Cardiac muscle cell (in vitro differentiated cells and primary cell): ENCODE measurements at places on chromosomes 12 and 14. TPM values are rescaled to one million over a fixed set of nuclear protein-coding genes. Genes with fewer than 3 reads are reported as not detected.

DNA sequence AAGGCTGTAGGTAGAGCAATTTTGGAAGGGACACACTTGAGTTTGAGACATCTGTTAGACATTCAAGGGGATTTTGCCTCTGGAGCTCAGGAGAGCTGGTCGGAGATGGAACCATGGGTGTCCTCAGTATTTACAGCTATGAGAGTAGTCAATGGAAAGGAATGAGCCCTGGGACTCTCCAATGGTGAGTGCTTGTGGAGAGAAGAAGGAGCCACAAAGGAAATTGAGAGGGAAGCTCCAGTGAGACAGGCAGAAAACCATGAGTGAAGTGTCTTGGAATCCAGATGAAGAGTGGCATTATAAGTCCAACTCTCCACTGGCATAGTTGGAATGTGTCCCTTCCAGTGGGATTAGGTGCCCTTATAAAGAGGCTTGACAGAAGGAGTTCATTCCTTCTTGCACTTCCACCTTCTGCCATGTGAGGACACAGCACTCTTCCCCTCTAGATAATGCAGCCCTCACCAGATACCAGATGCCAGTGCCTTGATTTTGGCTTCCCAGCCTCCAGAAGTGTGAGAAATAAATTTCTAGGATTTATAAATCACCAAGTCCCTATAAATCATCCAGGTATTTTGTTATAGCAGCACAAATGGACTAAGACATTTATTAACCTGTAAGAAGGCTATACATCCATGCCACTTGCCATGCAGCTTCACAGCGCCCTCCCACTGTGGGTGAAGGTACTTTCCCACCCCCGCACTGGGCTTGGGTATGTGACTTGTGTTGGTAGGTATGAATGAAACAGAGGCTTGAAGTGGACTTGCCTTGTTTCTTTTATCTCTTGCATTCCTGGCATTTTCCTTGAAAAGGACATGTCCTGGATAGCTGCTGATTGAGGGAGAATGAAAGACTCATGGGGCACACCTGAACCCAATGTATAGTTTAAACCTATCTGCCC lies 27.3 kb downstream of the LLPH start:
- H3K4me1 ChIP-seq, result no peaks in the 10 kb centered on the region
- no peaks in the 10 kb centered on the region for H3K36me3 ChIP-seq
- no peak overlapping the region for H3K4me3 ChIP-seq
- DNase-seq, result no peak
- no peak overlapping the region for H3K27ac ChIP-seq

DNA sequence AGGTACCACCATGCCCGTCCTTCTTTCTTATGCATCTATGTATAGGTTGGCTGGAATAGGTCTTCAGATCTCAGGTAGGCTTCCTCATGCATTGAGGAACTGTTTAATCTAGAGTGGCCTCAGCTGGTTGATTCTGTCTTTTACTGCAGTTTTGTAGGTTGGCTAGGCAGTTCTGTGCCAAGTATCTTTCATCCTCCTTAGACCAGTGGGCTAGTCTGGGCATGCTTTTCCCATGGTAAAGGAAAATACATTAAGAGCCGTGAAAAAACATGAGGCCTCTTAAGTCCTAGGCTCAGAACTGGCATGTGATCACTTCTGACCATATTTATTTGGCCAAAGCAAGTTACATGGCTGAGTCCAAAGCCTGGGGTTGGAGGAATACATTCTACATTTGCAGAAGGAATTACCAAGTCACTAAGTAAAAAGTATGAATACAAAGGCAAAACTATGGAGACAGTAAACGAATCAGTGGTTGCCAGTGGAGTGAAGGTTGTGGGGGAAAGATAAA lies 137.3 kb downstream of the WIF1 start:
- no peaks in the 10 kb centered on the region for H3K27me3 ChIP-seq
- H3K36me3 ChIP-seq, result no peaks in the 10 kb centered on the region
- no peak overlapping the region for H3K4me3 ChIP-seq
- H3K4me1 ChIP-seq, result no peaks in the 10 kb centered on the region

DNA sequence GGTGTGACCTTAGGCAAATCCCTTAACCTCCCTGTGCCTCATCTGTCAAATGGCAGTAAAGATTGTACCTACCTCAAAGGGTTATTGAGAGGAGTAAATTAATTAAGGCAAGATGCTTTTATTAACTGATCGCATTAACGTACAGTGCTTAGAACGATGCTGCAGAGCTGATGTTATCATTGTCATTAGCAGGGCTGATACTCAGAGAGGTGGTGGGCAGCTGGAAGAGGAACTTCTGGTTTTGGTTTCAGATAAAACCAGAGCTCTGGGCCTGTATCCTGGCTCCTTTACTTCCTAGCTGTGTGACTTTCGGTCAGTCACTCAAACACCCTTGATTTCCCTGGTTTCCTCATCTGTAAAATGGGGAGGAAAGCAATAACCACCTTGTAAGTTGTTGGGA lies 55.1 kb downstream of the CALM1 start:
- no peaks in the 10 kb centered on the region for H3K36me3 ChIP-seq
- H3K27ac ChIP-seq, result no peak overlapping the region
- H3K4me1 ChIP-seq, result no peaks in the 10 kb centered on the region
- no peaks in the 10 kb centered on the region for H3K27me3 ChIP-seq
- DNase-seq, result no peak

The GUCY2C gene
- 0.05 and 0.07 TPM in 2 replicates for polyA plus RNA-seq

DNA sequence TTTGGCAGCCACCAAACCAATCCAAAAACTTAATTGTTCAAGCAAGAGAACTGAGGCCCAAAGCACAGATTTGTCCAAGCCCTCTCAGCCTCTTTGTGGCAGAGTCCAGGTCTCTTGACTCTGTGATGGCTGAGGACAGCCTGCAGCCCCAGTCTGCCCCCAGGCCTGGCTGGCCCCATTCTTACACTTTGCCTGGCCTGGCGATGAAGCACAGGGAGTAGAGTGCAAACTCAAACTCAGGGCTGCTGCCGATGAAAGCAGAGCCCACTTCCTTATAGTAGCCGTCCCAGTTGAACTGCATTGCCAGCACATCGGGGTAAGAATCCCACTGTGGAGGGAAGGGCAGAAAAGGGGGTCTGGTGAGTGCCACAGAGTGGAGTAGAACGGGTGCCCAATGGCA lies 5.6 kb upstream of the RPAP3 start:
- no peaks in the 10 kb centered on the region for H3K27me3 ChIP-seq
- H3K27ac ChIP-seq, result no peak overlapping the region
- H3K4me1 ChIP-seq, result peaks cover 11% of the 10 kb centered on the region
- DNase-seq, result no peak
- H3K36me3 ChIP-seq, result no peaks in the 10 kb centered on the region

The SLC38A2 gene
- polyA plus RNA-seq, result 78.3 and 101 TPM in 2 replicates

DNA sequence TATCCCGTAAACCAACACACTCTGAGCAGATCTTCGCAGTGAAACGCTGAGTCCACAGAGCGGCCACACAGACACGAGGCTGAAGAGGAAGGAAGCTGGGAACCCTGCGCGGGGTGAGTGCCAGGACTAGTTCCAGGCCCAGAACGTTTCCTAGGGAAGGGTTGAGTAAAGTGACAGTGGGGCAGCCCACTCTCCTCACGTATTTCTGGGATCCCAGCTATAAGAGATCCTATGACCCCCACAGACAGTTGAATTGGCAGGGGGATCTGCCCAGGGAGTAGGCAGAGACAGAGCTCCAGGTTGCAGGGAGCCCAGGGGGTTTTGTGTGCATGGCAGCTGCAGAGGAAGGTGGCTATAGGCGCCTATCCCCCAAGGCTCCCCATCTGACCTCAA lies 51.1 kb downstream of the GTF2A1 start:
- peak overlapping the region; percentile 95 for H3K27ac ChIP-seq
- H3K4me3 ChIP-seq, result peak overlapping the region; percentile 40
- peaks cover 8% of the 10 kb centered on the region for H3K4me1 ChIP-seq
- no peaks in the 10 kb centered on the region for H3K27me3 ChIP-seq
- DNase-seq, result peak; percentile 3
- no peaks in the 10 kb centered on the region for H3K36me3 ChIP-seq

DNA sequence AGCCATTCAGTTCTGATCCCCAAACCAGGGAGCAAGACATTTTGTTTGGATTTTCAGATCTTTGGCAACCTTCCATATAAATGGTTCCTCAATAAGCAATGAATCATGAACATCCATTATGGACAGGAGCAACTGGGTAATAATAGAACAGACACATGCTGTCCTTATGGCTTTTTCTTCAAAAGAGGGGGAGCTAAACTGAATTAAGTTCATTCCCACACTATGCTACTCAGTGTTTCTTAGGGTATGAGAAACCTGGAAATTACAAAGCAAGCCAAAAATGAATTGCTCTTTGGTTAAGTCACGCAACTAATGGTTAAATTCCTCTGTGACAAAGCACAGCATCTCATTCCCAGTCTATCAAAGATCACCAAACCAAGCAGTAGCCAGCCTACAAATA lies 51.0 kb downstream of the PTGER2 start:
- no peak overlapping the region for H3K27ac ChIP-seq
- H3K4me3 ChIP-seq, result no peak overlapping the region
- H3K36me3 ChIP-seq, result no peaks in the 10 kb centered on the region
- H3K4me1 ChIP-seq, result no peaks in the 10 kb centered on the region
- no peak for DNase-seq

DNA sequence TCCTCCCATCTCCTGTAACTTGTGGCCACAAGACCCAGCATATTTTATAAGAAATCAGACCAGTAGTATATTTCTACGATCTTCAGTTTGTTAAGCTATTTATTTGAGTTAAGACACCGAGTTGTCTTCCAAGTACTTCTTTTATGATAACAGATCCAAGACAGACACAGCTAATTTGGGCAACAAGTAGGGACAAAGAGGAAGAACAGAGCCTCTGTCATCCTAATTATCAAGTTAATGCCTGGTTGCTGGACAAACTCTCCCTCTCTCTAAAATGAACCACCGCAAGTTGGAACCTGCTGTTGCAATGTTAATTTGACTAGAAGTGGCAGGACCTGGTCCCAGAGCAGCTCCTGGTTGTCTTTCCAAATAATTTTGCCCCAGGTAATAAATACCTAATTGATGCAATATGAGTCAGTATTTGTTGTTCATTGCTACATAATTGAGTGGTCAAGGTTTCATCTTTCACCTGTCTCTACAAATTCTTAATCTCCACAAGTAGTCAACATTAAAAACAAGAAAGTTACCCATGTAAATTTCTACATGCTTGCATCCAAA lies 323.7 kb downstream of the PAWR start:
- H3K36me3 ChIP-seq, result no peaks in the 10 kb centered on the region
- H3K4me1 ChIP-seq, result peaks cover 5% of the 10 kb centered on the region
- H3K4me3 ChIP-seq, result no peak overlapping the region
- no peak for DNase-seq
- no peaks in the 10 kb centered on the region for H3K27me3 ChIP-seq

The FAIM2 gene
- polyA plus RNA-seq, result 0.49 TPM in 1 of 2 replicates, not detected in the other

GRCh38 chr14:57714487-57714931 lies 151.4 kb downstream of the SLC35F4 start:
- no peaks in the 10 kb centered on the region for H3K36me3 ChIP-seq
- H3K4me1 ChIP-seq, result peaks cover 5% of the 10 kb centered on the region
- H3K4me3 ChIP-seq, result no peak overlapping the region
- DNase-seq, result no peak
- H3K27ac ChIP-seq, result no peak overlapping the region

The RDH12 gene
- polyA plus RNA-seq, result 1.7 TPM in 1 of 2 replicates, not detected in the other

- DNase-seq, result no peak
- no peak overlapping the region for H3K4me3 ChIP-seq
- peaks cover 5% of the 10 kb centered on the region for H3K4me1 ChIP-seq
- H3K27me3 ChIP-seq, result no peaks in the 10 kb centered on the region
- H3K27ac ChIP-seq, result no peak overlapping the region
- H3K36me3 ChIP-seq, result no peaks in the 10 kb centered on the region
Observed at GRCh38 chr14:20617138-20618003, 24.1 kb downstream of the OR6S1 start.

DNA sequence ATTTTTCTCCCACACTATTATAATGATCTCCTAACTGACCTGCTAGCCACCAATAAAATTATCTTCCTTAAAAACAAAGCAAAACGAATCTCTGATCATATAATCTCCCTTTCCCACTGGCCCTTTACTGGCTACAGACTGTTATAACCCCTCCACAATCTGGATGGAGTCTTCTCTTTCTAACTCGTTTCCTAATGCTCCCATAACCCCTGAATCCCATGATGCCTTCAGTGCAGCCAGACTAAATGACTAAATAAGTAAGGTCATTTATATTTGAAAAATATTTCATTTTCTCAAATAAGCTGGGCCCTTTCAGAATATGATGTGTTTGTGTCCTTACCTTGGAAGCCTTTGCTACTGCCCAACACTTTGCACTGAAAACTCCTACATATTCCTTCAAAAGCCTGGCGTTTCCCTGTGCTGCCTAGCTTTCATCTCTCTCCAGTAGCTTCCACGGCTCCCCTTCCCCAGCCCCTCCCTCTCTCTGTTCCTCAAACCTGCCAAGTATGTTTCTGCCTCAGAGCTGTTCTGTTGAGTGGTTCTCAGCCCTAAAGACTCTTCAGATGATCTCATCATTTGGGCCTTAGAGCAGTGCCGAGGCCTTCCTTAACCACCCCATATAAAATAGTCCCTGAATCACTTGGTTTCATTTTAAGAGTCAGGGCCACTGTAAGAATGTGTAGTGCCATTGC lies 91.7 kb downstream of the MYRFL start:
- peak; percentile 31 for DNase-seq
- no peaks in the 10 kb centered on the region for H3K27me3 ChIP-seq
- H3K36me3 ChIP-seq, result no peaks in the 10 kb centered on the region
- H3K4me3 ChIP-seq, result no peak overlapping the region
- no peak overlapping the region for H3K27ac ChIP-seq

The RFC5 gene
- 27.4 and 31.5 TPM in 2 replicates for polyA plus RNA-seq

DNA sequence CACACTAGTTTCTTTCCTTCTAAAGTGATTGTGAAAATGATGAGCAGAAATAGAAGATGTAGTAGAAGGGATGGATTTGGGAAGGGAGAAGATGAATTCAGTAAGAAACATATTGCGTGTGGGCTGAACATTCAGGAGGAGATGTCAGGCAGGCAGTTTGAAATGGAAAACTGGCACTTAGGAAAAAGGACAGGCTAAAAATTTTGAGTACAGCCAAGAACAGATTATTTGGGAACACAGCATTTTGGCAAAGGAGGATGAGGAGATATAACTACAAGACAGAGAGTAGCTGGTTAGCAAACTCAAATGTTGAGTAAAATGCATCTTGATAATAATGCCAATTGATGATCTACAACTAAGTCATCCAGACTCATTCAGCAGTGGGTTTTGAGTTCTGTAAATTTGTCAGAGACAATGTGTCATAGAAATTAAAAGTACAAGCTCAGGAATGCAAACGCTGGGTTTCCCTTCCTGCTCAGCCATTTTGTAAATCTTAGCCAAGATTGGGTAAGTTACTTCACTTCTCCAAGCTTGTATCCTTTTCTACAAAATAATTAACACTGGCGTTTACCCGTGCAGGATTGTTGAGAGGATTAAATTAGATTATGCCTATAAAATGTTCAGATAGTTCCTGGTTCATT lies 255.0 kb downstream of the NAV3 start:
- no peaks in the 10 kb centered on the region for H3K36me3 ChIP-seq
- H3K27ac ChIP-seq, result no peak overlapping the region
- H3K4me1 ChIP-seq, result no peaks in the 10 kb centered on the region

DNA sequence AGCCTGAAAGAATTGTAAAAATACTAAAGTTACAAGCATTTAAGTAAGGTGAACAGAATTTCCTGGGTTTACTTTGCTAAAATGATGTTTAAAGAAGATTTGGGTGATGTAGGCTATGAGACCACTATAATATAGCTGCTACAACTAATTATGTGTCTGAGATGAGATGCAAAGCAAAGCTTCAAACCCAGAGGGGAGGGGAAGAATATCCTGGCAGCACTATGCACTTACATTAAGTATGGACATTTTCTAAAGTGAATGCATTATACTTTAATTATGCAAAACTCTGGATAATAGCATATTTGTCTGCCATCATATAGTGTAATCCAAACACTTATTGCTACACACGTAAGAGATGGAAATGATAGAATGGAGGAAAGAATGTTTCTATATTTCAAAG lies 1003.7 kb downstream of the GALC start:
- H3K27me3 ChIP-seq, result no peaks in the 10 kb centered on the region
- no peak for DNase-seq
- H3K36me3 ChIP-seq, result no peaks in the 10 kb centered on the region
- no peaks in the 10 kb centered on the region for H3K4me1 ChIP-seq
- no peak overlapping the region for H3K27ac ChIP-seq
- no peak overlapping the region for H3K4me3 ChIP-seq
